ENCODE measurements at places on chromosomes 13 and 19. TPM values are rescaled to one million over a fixed set of nuclear protein-coding genes. Genes with fewer than 3 reads are reported as not detected.

Gene PIP5K1C
- polyA plus RNA-seq: 25.5 TPM

Gene FGF14
- polyA plus RNA-seq: 0.55 TPM

Gene LRRC25
- polyA plus RNA-seq: 2.1 TPM

Gene B3GNT3
- not detected for polyA plus RNA-seq

Gene SPC24
- 10.8 TPM for polyA plus RNA-seq

GRCh38 chr13:40410315-40410714, 256.1 kb downstream of the FOXO1 start:
- DNase-seq: no peak

DNA sequence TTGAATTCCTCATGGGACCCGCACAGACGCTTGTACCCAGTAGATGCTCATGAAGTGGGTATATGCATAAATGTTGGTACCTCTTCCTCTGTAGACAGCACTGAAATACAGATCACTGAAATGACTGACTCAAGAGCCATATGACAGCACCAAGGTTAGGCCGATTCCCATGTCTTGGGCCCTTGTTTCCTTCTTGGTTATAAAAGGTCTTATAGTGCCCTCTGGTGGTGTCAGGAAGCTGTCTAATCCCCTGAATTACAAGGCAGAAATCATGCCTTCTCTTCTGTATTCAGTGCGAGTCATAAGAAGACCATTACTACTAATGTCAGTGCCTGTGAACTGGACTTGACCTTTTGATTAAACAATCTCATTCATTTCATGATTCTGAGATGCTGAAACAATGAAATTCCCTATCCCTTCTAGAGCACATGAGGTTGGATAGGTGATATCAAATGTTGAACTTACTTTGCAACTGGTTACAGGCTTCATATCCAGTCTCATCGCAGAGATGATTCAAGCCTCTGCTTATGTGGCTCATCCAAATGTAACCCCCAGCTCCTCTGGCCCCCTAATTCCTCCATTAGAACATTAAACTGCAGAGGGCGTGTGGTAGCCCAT, 59.7 kb downstream of the SPATA13 start:
- peak; percentile 72 for DNase-seq

DNA sequence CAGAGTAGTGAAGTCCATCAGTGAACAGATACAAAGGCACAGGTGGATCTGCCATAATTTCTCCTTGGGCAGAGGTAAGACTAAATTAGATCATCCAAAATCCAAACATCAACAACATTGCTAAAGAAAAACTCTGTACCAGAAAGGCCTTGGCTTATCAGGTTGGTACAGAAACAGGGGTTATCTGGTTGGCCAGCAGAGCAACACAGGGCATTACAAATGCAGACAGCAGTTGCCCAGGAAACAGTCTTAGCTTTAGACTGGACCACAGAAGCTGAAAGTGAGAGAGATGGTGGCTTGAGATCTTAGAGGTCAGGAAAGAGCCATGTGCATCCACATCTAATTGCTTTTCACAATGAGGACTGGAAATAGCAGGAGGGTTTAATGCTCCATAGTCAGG, 26.6 kb upstream of the DGKH start:
- no peak for DNase-seq

- peak; percentile 75 for DNase-seq
Measured at GRCh38 chr13:113545455-113545930, 39.1 kb upstream of the TFDP1 start.

DNA sequence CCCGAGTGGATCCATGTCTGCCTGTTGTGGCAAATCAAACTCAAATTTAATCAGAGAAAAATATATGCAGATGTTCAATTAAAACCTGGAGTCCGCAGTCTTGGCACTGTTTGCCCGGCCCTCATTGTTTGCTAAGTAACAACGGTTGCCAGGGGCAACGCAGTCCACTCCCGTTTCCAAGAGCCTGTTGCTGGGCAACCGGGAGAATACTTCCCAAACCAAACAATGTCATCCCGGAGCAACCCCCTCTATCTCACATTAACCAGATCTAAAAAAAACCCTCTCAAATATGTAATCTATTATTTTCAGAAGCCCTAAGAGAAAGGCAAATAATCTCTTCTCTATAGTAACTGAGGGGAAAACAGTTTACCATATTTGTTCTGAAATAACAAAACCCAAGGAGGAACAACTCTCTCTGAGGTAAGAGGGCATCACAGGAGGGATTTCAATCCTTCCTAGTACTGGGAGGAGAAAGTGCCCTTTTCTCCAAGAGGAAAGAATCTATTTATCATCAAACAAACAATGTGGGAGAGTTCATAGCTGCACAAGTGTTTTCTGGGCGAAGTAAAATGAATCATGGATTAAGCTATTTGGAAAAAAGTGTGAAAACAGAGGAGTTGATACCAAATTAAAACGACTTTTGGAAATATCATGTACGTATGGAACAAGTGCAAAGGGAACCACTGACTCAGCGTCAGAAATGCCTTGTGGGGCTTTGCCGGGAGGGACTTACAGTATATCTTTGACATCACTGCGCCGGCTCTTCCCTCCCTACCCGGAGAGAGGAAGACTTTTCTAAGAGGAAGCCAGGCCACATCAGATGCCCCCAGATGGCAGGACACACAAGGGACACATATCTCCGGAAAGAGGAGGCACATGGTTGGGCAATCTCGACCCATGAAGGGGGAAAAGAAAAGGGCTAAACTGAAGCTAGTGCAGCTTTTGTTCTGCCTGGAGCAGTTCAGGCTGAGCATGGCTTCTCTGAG, 43.3 kb downstream of the RFX2 start:
- peak; percentile 98 for DNase-seq
